ENCODE measurements at places on chromosomes 3 and 15. TPM values are rescaled to one million over a fixed set of nuclear protein-coding genes. Genes with fewer than 3 reads are reported as not detected.

DNA sequence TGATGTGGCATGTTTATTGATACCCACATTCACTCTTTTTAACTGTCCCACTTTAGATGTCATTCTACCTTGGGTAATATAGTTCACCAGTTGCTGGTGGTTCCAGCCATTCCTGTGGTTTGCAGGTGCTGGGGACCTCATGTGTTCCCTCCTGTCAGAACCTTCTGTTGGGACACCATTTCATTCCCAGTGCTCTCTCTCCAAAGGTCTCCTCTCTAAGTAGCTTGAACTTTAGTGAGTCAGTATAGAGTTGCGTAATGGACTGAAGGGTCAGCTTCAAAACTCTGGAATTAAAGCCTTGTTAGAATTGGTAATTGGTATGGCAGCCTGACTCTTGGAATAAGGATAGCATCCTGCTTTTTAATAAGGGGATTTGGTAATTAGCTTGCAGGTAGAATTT is 108.5 kb downstream of the PLCL2 start:
- no peaks in the 10 kb centered on the region for H3K27me3 ChIP-seq
- H3K27ac ChIP-seq, result no peak overlapping the region

Gene LRTM1
- not detected for total RNA-seq

GRCh38 chr3:146832857-146833458 is 227.8 kb upstream of the PLSCR5 start:
- H3K36me3 ChIP-seq, result no peaks in the 10 kb centered on the region
- no peaks in the 10 kb centered on the region for H3K4me1 ChIP-seq
- DNase-seq, result no peak
- H3K27ac ChIP-seq, result no peak overlapping the region

DNA sequence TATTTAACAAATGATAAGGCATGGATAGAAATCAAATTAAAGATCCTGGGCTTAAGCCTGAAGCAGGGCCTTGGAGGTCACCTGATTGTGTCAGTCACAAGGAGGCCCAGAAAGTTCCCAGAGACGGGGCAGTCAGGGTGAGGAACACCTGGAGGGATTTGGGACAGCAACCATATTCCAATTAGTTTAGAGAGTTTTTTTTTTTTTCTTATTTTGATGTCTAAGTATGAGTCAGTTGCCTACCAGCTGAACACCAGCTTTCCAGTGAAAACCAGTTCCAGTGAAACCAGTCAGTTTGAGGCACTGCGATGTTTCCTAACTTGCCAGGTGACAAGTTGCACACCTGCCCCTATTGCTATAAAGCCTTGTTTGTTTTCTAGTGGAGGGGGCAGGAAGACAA is 350.7 kb upstream of the AZI2 start:
- no peak overlapping the region for H3K4me3 ChIP-seq
- H3K27me3 ChIP-seq, result no peaks in the 10 kb centered on the region
- no peaks in the 10 kb centered on the region for H3K4me1 ChIP-seq
- H3K27ac ChIP-seq, result no peak overlapping the region
- H3K36me3 ChIP-seq, result no peaks in the 10 kb centered on the region
- DNase-seq, result no peak

GRCh38 chr15:66308531-66308930 is 15.2 kb downstream of the DIS3L start:
- H3K36me3 ChIP-seq, result peaks cover 2% of the 10 kb centered on the region
- no peak overlapping the region for H3K27ac ChIP-seq
- H3K27me3 ChIP-seq, result no peaks in the 10 kb centered on the region
- no peak for DNase-seq

Gene LOXL1
- 18.6 TPM for total RNA-seq

Measured in Panc1 (cell line).